ENCODE measurements at places on chromosomes 7 and 10. TPM values are rescaled to one million over a fixed set of nuclear protein-coding genes. Genes with fewer than 3 reads are reported as not detected.

Gene NUTM2A
- polyA plus RNA-seq = 0.11 TPM

Gene POP7
- 67.0 TPM for polyA plus RNA-seq

Gene MET
- polyA plus RNA-seq = not detected

Gene ZPBP
- 0.28 TPM for polyA plus RNA-seq

Gene PRPS1L1
- not detected for polyA plus RNA-seq

Gene SLC18A3
- not detected for polyA plus RNA-seq

Gene BEND7
- not detected for polyA plus RNA-seq

Gene CFAP43
- polyA plus RNA-seq = not detected

Gene CALD1
- 0.06 TPM for polyA plus RNA-seq

Gene HOXA6
- 3.8 TPM for polyA plus RNA-seq

GRCh38 chr7:155326385-155326784, 28.7 kb downstream of the INSIG1 start:
- no peak for DNase-seq

- DNase-seq = no peak
Measured at GRCh38 chr7:151699928-151700319, 177.0 kb downstream of the PRKAG2 start.

DNA sequence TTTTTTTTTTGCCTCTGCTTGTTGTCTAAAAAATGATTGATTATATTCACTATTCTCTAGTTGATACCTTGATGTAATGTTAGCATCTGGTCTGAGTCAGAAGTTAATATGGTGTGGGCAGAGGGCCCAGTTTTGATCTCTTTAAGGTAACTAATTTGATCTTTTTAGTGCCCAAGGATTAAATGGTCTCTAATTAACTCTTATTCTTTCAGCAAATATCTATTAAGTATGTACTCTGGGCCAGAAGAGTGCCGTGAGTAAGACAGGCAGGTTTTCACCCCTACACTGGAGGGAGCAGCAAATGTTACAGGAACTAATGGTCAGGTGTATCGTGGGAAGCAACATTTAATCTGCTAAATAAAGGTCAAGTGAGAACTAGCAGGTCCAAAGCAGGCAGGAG, 144.6 kb upstream of the COL1A2 start:
- no peak for DNase-seq

DNA sequence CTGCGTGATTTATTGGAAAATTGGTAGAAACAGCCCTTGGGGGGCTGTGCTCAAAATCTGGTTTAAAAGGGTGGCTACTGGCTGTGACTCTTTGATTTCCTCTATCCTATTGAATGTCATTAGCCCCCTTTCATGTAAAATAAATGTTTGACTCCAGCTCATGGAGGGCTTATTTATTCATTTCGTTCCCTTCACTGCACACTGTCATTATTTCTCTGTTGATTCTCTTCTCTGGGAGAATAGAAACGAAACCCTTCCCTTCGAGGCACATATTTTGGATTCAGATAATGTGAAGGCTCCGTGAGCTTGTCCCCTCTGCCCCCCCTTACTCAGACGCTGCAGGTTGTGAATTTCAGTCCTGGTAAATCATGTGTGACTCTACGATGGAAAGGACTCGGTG, 203.9 kb upstream of the GPR26 start:
- DNase-seq = no peak

DNA sequence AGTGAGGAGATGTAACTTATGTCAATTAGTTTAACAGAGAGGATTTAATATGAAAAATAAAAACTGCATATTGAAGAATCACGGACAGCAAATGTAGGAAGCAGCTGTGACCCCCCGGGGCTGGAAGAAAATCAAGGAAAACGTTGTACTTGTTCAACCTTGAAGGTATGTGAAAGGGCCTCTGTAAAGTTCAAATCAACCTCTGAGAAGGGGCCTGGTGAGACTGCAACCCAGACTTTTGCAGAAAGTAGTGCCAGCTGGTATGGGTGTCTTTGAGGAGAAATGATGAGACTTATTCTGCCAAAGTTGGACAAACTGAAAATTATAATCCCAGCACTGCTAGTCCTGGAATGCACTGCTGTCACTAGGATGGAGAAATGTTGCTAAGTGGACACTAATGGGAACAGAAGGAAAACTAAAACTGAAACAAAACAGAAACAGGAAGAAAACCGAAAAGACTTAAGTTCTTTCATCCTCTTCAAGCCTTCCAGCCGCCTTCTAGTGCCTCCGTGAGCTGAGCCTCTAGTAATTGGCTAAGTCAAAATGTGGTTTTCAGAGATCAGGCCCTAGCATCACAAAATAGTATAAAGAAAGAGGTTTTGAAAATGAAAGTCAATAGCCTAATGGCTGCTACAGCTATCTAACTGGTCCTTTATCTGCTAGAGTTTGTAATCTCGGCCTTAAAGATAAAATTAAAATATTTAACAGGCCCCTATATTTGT, 253.7 kb upstream of the SORCS1 start:
- DNase-seq = no peak

DNA sequence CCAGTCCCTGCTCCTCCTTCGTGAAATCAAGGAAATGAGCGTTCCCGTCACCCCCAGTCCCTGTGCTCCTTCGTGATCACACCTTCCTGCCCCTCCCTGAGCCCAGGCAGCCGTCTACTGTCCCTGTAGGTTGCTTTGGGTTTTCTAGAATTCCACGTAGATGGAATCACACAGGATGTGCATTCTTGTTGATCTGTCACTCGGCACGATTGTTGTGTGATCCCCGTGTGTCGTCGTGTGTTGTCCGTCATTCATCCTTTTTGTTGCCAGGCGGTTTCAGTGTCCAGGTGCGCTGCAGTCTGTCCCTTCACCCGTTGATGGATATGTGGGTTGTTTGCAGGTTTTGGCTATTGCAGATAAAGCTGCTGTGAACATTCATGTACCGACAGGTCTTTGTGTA, 9.4 kb downstream of the MTG1 start:
- no peak for DNase-seq

DNA sequence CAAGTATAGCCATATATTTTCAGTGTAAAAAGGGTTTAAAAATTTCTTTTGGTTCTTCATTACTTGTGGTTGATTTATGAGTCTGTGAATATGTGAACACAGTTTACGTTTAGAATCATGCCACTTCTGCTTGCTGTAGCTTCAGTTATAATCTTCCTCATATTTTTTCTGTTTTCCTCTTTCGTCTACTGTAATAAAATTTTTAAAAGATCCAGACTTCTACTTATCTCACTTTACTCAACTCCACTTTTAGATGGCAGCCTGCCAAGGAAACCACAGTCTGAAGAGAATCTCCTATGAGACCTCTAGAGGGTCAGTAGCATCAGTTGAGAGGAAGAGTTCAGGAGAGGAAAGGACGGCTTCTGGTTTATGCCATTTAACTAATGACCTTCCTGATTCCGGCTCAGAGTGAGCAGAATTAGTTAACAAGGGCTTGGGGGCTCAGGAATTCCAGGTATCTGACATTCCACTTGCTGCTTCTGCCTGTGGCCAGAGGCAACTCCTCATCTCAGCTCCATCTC, 21.4 kb downstream of the CREB5 start:
- no peak for DNase-seq

GRCh38 chr7:131652934-131653333, 96.5 kb upstream of the PODXL start:
- no peak for DNase-seq

DNA sequence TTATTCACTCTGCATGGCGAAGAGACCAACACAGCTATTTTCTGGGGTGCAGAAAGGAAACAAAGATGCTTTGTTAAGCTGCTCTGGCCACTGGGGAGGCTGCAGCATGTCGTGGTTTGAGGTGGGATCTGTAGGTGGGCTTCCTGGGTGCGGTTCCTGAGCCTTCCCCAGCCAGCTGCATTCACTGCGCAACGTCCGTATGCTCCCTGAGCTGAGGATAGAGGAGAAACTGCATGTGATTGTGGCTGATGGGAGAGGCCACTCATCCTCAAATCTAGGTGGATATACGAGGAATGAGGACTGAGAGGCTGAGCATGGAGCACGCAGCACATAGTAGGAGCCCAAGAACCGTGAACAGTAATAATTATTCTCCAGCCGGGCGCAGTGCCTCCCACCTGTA, 9.9 kb upstream of the DNAAF5 start:
- DNase-seq = no peak

DNA sequence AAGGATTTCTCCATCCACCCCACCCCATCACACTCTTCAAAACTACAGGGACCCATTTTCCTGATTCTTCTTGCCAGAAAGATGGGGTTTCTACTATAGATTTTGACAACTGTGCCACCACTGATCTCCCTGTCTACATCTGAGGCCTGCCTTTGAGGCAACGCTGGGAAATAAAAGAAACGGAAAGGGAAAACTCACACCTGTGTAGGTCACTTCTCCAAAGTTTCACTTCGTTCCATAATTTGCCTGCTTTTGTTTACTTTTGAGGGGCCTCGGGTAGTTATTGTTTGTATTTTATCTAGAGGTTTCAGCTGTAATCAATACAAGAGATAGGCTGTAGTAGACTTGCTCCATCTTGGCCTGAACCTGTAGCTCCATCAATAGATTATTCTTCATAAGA, 56.1 kb downstream of the RAPGEF5 start:
- no peak for DNase-seq

GRCh38 chr7:151289891-151290290, 41.4 kb upstream of the SMARCD3 start:
- DNase-seq = no peak

Data from immature natural killer cell (primary cell).